OCI-LY7 (cell line): ENCODE measurements at places on chromosomes 3 and 15.

DNA sequence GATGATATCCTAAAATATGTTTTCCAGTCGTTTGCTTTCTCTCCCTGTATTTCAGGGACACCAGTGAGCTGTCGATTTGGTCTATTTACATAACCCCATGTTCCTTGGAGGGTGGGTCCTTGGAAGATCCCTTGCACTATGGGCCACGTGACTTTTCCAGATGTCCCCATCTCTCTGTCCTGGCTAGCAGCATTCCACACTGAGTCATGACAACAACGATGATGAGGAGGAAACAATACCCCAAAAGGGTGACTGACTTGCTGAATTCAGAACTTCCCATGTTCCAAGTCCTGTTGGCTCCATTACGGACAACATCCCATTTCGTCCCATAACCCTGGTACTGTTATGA is 134.3 kb downstream of the NSMCE3 start:
- DNase-seq: no peak

GRCh38 chr3:177827511-177828207 is 630.4 kb upstream of the TBL1XR1 start:
- DNase-seq: no peak

GRCh38 chr3:55185380-55185779 is 257.5 kb upstream of the LRTM1 start:
- DNase-seq: no peak

- no peak for DNase-seq
Observed at GRCh38 chr15:50112488-50113186, 6.4 kb downstream of the ATP8B4 start.

GRCh38 chr3:99534951-99535704 is 103.3 kb upstream of the COL8A1 start:
- DNase-seq: no peak

GRCh38 chr15:48317221-48317620 is 14.0 kb upstream of the DUT start:
- no peak for DNase-seq

GRCh38 chr15:98907927-98908471 is 99.6 kb downstream of the PGPEP1L start:
- no peak for DNase-seq

- DNase-seq: no peak
Observed at GRCh38 chr3:190130037-190130436, 9.3 kb upstream of the P3H2 start.

DNA sequence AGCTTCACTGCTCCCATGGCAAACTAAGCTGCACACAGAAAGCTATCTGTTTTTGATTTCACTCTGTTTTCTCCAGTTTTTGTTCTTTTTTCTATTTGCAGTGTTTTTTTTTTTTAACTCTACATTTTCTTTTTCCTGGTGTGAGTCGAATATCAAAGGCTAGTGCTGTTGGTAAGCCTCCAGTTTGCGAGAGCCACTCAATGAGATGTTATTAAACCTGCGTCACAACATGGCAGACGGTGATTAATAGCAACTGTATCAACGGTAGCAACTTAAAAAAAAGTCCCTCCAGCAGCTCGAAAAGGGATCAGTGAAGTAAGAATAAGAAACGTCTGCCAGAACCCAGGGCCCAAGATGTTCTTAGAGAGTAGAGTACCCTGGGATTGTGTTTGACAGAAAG is 84.1 kb downstream of the MEIS2 start:
- DNase-seq: no peak

DNA sequence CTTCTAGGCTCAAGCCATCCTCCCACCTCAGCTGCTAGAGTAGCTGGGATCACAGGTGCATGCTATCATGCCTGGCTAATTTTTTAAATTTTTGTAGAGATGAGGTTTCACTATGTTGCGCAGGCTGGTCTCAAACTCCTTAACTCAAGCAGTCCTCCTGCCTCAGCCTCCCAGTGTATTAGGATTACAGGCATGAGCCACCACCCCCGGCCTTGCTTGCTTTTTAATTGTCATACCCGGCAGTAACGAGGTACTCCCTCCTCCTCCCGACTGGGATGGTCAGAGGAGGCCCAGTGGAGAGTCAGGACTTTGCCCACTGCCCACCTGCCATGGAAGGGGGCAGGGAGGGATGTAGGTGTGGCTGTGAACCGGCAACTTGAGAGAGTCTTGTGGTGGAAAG is 4.5 kb downstream of the NOX5 start:
- no peak for DNase-seq

- no peak for DNase-seq
Observed at GRCh38 chr3:128293930-128294329, 140.6 kb downstream of the EEFSEC start.

DNA sequence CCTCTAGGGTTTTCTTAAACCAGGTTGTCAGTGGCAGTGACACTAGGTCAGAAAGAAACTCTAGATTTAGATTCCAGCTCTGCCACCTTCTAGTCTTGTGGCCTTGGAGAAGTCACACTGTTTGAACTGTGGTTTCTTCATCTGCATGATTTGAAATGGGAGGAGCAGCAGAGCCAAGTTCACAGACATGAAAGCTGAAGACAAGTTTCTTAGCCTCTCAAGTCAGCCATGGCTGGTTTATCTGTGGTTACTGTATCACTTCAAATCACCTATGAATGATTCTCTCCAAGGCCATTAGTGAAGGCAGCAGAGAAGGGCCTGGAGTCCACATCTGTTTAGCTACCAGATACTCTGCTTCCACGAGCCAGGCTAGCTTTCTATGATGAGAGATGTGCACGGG is 15.6 kb downstream of the CLEC3B start:
- no peak for DNase-seq

GRCh38 chr3:58164906-58165821 is 45.6 kb downstream of the DNASE1L3 start:
- no peak for DNase-seq
